ENCODE measurements at places on chromosomes 4 and X. TPM values are rescaled to one million over a fixed set of nuclear protein-coding genes. Genes with fewer than 3 reads are reported as not detected.

The ADH1B gene
- total RNA-seq = not detected

The DDIT4L gene
- 0.55 TPM for total RNA-seq

The KLKB1 gene
- not detected for total RNA-seq

The DRP2 gene
- total RNA-seq = 0.16 TPM

The TASL gene
- not detected for total RNA-seq

The FRMD7 gene
- total RNA-seq = not detected

The HEPH gene
- total RNA-seq = not detected

The KIAA1210 gene
- not detected for total RNA-seq

The AADAT gene
- total RNA-seq = 8.7 TPM

The GSX2 gene
- total RNA-seq = not detected

The ESX1 gene
- not detected for total RNA-seq

The UGT2B15 gene
- 0.14 TPM for total RNA-seq

The HPSE gene
- 1.6 TPM for total RNA-seq

The ANXA10 gene
- total RNA-seq = 4.2 TPM

The CDKL2 gene
- total RNA-seq = 0.99 TPM
